ENCODE measurements at places on chromosomes 5 and 9.

DNA sequence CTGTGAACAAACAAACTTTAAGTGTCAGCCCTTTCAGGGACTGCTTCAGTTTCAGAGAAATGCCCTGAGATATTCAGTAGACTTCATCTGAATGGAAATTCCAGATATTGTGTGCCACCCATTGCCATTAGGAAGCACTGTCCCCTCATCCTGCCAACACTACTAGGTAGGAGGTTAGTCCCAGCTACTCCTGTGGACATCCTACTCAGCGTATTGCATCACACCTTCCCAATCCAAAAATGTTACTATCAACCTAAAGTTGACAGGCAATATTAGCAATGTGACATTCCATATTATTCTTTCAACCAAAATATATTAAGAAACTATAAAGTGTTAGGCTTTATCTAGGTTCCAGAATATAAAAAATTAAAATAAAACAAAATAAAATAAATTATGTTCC lies 552.0 kb upstream of the ST8SIA4 start:
- no peak for DNase-seq
- no peak overlapping the region for H3K4me3 ChIP-seq
- no peaks in the 10 kb centered on the region for H3K4me1 ChIP-seq
- H3K27ac ChIP-seq, result no peak overlapping the region
- H3K27me3 ChIP-seq, result no peaks in the 10 kb centered on the region

DNA sequence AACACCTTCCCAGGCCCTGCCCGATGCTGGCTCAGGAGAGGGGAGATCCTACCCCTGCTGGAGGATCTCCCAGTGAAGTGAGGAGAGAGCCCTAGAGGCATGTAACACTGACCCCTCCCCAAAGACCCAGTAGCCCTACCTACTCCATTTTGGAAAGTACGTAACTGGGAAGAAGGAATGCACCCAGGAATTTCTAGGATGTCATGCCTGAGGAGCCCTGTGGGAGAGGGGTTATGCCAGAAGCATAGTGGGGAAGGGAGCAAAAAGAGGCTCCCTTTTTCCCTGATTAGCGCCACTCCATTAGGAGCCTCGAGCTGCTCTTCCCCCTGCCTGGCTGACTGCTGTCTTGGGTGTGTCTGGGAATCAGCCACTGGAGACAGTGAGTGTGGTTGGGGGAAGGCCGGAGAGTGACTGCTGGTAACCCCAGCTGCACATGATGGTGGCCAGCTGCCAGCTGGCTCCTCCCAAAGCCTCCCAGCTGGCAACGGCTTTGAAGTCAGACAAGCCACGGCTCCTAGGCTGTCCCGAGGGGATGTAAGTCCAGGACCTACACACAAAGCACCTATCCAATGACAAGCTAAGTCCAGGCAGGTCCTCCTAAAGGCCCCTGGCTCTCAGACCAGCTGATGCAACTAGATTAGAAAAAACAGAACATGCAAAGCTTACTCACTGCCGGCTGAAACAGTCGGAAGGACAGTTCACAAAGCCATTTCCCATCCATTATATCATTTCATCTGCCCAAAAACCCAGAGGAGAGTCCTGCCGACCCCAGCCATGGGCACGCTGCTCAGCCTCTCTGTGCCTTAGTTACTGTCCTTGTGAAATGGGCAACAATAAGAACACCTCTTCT lies 136.5 kb upstream of the ABCA1 start:
- H3K27me3 ChIP-seq, result no peaks in the 10 kb centered on the region
- peaks cover 27% of the 10 kb centered on the region for H3K4me1 ChIP-seq
- H3K27ac ChIP-seq, result peak overlapping the region; percentile 98
- no peak overlapping the region for H3K4me3 ChIP-seq
- H3K36me3 ChIP-seq, result no peaks in the 10 kb centered on the region

DNA sequence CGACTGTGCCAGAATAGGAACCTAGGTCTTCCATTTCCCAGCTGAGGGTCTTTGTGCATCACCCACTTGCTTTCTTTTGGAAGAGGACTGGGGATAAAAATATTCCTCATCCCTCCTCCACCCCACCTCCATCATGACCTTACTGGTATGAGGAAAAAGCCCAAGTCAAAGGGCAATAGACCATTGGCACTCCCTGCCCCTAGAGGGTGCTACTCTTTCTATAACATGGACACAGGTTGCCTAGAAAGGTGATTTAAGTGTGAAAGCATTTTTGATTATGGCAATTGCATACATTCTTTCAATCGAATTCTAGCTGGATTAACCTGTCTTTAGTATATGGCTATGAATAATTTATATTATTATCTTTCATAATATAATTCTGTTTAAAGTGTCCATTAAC lies 22.8 kb upstream of the ZNF618 start:
- no peaks in the 10 kb centered on the region for H3K27me3 ChIP-seq
- no peaks in the 10 kb centered on the region for H3K4me1 ChIP-seq
- DNase-seq, result no peak
- H3K36me3 ChIP-seq, result no peaks in the 10 kb centered on the region

DNA sequence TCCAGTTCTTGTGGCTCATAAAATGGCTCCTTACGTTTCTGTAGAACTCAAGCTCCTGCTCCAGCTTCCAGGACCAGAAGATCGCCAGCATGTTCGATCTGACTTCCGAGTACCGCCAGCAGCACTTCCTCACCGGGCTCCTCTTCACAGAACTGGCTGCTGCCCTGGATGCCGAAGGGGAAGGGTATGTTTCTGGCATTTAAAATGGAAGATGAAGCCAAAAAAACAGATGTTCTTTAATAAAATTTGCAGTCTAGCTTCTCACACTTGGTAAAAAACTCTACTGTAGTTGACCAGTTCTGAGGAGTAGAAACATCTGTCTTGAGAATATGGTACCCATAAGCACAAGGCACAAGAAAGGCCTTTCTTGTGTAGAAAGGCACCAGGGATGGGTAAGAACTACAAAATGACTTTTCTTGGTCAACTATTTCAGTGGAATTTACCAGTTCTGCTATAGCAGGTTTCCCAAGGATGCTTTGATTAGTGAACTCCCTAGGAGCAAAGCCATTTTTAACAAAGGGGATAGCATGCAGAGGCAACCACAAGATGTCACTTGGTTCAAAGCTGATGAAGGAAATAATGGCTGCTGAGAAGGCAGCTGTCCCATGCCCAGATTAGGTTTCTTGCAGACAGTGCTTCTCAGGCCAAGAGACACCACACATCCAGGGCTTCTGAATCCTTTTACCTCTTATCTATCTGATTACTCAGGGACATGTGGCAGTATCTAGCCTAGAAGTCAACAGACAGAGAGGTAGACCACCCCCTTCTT lies 192.4 kb downstream of the DOCK8 start:
- no peak overlapping the region for H3K4me3 ChIP-seq
- no peaks in the 10 kb centered on the region for H3K27me3 ChIP-seq
- H3K4me1 ChIP-seq, result no peaks in the 10 kb centered on the region
- H3K27ac ChIP-seq, result no peak overlapping the region
- DNase-seq, result no peak

- no peak overlapping the region for H3K27ac ChIP-seq
- H3K4me1 ChIP-seq, result no peaks in the 10 kb centered on the region
- H3K4me3 ChIP-seq, result no peak overlapping the region
- no peak for DNase-seq
- no peaks in the 10 kb centered on the region for H3K36me3 ChIP-seq
Measured at GRCh38 chr5:103648086-103648485, 85.5 kb upstream of the NUDT12 start.

DNA sequence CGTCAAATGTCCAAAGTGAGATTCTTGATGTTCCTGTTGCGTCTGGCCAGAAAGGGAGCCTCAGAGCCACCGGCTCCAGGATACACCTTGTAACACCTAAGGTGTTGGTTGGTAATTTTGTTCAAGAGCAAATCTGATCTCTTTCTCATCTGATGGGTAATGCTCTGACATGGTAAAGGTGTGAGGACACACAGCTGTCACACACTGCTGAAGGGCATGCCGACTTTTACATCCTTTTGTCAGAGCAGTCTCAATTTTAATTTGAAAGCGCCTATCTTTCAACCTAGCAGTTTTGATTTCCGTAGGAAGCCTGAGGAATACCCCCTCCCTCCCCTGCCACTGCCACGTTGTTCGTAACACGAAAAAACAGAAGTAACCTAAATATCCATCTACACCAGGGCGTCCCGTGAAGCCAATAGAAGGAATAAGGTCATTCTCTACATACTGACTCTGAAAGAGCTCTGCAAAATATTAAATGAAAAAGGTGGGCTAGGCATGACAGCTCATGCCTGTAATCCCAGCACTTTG lies 57.4 kb downstream of the TSTD2 start:
- no peak overlapping the region for H3K27ac ChIP-seq
- no peak overlapping the region for H3K4me3 ChIP-seq
- H3K4me1 ChIP-seq, result peaks cover 22% of the 10 kb centered on the region
- no peaks in the 10 kb centered on the region for H3K27me3 ChIP-seq

GRCh38 chr9:13942695-13943094 lies 371.2 kb downstream of the NFIB start:
- no peak overlapping the region for H3K27ac ChIP-seq
- no peaks in the 10 kb centered on the region for H3K27me3 ChIP-seq
- peaks cover 9% of the 10 kb centered on the region for H3K4me1 ChIP-seq
- H3K36me3 ChIP-seq, result no peaks in the 10 kb centered on the region
- DNase-seq, result no peak
- H3K4me3 ChIP-seq, result no peak overlapping the region

DNA sequence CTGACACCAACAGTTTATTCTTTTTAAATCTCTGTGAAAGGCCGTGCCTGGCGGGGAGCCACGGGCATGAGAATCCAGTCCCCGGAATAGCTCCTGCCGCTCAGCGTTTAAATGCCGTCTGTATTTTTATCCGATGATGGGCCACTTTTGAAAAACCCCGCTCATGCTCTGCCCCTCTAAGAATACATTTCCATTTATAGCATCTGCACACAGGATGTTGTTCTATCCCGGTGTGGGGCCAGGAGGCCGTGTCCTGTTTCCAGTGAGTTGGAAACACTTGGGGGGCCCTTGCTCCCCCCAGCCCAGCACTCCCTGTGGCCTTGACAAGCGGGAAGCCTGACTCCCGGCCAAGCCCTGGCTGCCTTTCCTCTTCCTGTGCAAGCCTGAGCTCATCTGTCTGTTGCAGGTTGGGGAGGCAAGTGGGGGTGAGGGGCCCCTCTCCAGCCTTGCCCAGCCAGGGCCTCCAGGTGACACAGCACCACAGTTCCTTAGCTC lies 39.0 kb downstream of the ERGIC1 start:
- H3K27me3 ChIP-seq, result no peaks in the 10 kb centered on the region
- H3K36me3 ChIP-seq, result no peaks in the 10 kb centered on the region
- DNase-seq, result peak; percentile 95
- peaks cover 73% of the 10 kb centered on the region for H3K4me1 ChIP-seq

GRCh38 chr9:75149841-75150241 lies 61.5 kb downstream of the OSTF1 start:
- no peaks in the 10 kb centered on the region for H3K36me3 ChIP-seq
- DNase-seq, result no peak
- H3K4me1 ChIP-seq, result no peaks in the 10 kb centered on the region
- no peak overlapping the region for H3K27ac ChIP-seq
- H3K27me3 ChIP-seq, result no peaks in the 10 kb centered on the region
- no peak overlapping the region for H3K4me3 ChIP-seq

Measured in adrenal gland (tissue), 19 donors.